Thyroid gland (tissue), 4 donors: ENCODE measurements at places on chromosomes 6 and 20.

DNA sequence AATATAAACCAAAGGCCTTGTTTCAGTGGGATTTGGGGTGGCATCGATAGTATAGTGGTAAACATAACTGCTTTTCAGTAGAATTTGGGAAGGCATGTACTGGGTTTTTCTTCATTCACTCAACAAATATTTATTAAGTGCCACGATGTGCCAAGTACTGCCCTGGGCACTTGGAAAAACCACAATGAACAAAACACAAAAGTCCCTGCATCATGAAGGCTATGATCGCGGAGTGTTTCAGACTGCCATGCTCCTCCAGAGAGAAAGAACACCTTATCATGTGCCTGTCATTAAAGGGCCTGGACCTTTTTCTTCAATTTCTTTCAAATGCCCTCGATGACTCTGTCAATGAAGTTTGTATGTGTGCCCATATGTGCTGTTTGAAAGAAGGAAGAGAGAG lies 59.2 kb upstream of the CEP85L start:
- DNase-seq = no peak

- no peak for DNase-seq
Observed at GRCh38 chr20:60006261-60006660, 48.0 kb downstream of the CDH26 start.

GRCh38 chr6:34005901-34006531 lies 139.9 kb downstream of the GRM4 start:
- DNase-seq = no peak

- peak; percentile 35 for DNase-seq
Observed at GRCh38 chr6:159756508-159756907, 5.3 kb upstream of the ACAT2 start.

DNA sequence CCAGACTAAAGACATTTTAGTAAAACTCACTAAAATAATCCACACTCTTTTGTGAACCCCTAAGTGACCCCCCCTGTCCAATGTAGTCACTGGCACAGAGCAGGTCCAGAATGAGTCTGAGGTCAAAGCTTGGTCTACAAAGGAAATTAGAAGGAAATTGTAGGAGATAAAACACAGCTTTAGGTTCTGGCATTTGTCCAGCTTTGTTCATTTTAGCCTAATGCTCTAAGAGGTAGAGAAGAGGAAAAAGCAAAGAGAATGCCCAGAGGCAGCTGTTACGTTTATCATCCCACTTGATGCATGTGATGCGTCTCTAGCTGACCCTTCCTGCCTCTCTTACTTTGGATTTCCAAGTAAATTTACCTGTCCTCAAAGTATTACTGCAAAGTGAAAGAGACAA lies 62.5 kb downstream of the CNKSR3 start:
- DNase-seq = no peak

GRCh38 chr6:5706124-5707033 lies 300.3 kb downstream of the NRN1 start:
- no peak for DNase-seq

DNA sequence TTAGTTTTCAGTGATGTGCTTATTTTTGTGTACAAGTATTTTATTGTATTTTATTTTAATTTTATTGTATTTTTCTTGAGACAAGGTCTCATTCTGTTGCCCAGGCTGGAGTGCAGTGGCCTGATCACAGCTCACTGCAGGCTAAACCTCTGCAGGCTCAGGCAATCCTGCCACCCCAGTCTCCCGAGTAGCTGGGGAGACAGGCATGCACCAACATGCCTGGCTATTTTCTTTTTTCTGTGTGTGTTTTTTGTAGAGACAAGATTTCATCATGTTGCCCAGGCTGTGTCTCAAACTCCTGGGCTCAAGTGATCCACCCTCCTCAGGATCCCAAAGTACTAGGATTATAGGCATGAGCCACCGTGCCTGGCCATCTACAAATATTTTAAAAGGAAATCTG lies 146.3 kb downstream of the MANEA start:
- DNase-seq = no peak

DNA sequence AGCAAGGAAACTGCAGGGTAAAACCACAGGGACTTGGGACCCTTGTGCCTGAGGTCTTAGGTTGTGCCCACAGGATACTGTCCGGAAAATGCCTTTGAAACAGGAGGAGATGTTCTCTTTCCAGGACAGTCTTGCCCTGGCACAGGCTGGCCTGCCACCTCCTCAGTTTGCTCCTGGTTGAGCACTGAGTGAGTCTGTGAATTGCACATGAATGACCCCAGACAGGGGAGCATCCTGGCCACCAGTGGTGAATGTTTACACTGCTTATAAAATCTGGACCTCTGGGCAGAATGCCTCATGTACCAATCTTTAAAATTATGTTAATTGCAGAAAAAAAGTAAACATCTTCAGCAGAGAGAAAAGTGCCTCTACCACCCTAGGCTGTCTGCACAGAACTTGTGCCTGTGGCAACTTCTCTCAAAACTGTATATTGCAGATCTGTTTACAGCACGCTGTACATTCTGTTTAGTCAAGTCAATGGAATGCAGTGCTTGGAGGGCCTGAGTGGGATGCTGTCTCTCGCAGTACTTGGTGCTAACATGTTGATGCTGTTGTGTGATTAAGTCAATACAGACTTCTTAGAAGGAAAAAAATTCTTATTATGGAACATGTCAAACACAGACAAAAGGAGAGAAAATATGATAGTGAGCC lies 242.1 kb downstream of the SOD2 start:
- no peak for DNase-seq

DNA sequence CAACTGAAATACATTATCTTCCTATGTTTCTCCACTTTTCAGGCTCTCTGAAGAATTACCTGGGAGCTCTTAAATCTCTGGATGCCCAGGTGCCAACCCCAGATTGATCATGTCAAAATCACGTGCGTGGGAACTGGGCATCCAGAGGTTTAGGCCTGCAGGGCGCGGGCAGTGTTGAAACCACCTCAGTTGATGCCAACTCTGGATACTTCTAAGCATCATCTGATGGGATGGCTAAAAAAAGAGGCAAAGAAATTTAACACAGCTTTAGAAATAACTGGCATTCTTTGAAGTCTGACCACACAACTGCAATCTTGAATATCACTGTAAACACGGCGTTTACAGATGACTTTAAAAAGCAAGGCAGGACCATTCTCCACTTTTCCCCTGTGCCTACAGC lies 41.9 kb downstream of the PTGIS start:
- no peak for DNase-seq

DNA sequence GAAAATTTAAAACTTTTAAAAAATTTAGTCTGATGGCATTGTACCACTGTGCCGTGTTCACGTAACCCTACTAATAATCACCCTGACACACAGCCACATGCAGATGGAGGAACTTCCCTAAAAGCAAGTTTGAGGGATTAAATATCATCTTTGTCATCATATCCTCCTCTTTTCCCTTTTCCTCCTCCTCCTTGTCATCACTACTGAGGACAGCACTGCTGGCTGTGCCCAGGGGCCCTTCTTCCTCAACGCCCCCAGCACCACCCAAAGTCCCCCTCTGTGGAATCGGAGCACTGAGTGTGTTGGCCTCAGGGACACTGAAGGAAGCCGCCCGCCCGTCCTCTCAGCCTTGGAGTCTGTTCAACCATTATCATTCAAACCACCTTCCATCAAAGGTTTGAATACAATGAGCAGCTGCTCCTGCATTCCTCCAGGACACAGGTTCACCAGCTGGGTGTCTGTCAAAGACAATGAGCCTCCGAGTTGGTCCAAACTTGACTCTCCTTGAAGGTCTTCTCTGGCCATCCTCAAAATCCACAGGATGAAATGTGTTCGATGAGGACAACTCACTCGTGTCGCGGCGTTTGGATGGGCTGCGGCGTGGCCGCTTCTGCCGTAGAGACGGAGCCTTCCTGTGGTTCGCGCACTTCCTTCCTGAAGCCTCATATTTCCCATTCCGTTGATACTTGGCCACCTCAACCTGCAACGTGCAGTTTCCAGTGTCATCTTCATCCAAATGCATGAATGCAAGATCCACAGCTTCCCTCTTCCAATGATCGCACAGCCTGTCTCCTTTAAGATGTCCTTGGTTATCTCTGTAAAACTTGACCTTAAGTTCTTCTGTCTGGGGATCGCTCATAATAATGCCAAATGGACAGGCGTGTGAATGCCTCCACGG lies 23.3 kb downstream of the NQO2 start:
- DNase-seq = no peak

DNA sequence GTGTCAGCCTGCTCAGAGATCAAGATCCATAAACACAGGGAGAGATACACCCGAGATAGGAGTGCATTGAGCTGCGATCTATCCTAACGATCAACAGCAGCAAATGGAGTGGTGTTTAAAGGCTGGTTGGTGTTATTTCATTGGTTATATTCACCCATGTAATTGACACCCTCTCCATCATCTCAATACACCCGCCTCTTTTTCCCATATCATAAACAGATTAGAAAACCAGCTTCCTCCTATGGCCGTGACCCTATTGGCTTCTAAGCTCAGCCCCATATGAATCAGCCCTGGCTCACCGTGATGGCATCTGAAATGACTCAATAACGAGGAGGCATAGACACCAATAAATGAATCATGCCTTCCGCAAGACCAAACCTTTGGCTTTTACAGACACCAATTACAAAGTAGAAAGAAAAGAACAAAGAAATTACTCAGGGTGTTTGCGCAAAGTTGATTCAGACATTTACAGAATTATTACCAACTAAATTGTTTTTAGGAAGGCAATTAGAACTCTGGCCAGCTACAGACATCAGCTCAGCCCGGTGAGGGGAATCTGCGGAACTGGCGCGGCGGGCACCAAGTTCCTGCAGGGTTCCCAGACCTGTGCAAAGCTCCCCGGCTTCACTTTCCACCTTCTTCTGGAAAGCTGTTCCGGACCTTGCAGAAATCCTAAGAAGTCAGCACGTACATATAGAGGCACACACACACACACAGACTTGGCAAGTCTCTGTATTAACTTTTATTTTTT lies 11.5 kb downstream of the PMEPA1 start:
- no peak for DNase-seq

DNA sequence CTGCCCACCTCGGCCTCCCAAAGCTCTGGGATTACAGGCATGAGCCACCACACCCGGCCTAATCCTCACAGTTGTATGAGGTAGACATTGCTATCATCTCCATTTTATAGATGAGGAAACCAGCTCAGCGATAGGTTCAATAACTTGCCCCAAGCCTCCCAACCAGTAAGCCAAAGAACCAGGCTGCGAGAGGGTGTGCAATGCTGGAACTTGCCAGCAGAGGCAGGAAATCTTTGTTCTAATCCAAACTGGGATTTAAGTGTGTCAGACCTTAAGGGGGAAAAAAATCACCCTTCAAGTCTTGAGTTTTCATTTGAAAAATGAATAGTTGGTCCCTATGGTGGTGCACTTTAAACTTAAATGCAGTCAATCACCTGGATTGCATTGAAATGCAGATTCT lies 20.1 kb upstream of the RNGTT start:
- DNase-seq = no peak

GRCh38 chr20:362271-363254 lies 15.7 kb downstream of the NRSN2 start:
- peak; percentile 96 for DNase-seq

GRCh38 chr6:135798751-135799515 lies 52.6 kb upstream of the PDE7B start:
- no peak for DNase-seq

DNA sequence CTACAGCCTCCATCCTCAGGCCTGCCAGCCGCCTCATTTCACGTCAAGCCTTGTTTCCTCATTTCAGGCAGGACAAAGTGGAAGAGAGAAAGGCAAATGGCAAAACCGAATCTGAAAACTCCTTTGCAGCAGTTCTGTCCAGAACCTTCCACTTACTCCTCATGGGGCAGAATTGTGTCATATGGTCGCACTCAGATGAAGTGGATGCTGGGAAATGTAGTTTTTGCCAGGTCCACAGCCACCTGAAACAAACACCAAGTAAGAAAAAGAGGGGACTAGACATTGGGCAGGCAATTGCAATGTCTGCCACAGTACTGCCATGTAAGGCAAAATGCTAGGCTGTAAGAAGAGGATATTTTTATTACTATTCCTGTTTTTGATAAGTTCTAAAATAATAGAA lies 44.9 kb downstream of the ISM1 start:
- DNase-seq = no peak

- DNase-seq = no peak
Observed at GRCh38 chr20:63775096-63775978, 35.8 kb downstream of the SLC2A4RG start.

- no peak for DNase-seq
Observed at GRCh38 chr6:131924881-131925474, 26.2 kb downstream of the CCN2 start.

DNA sequence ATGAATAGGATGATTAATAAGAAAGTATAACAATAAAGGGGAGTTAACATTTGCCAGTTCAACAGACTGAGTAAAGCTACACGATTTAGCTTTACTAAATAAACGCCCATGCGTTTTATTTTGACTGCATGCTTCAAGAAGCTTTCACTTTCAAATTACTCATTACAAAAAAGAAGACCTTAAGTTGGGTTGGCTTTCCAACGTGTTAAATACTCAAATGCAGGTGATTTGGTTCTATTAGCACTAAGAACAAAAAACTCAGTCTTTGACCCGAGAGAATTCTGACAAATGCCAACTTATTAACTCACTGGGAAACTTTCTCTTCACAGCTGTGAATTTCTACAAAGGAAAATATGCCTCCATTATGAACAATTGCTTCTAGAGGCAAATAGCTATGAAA lies 24.8 kb downstream of the RNF146 start:
- DNase-seq = no peak

- no peak for DNase-seq
Observed at GRCh38 chr20:33796907-33797544, 14.1 kb upstream of the CHMP4B start.

GRCh38 chr6:38813041-38813823 lies 98.1 kb downstream of the DNAH8 start:
- no peak for DNase-seq

DNA sequence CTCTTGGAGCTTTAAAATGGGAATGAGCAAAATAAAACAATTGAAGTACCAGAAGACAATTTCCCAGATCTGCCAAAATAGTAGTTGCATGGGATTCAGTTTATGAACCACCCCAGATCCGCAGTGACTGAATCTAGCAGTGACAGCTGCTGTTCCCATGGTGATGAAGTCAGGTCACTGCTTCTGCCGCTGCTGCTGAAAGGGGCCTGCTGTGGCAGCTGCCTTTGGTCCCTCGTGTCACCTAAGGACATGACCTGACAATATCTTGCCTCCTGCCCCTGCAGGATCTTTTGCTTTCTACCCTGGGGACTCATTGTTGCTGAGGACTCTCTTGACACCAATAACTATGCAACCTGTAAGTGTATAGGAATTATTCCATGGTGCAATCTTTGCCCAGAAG lies 34.3 kb upstream of the OGFRL1 start:
- no peak for DNase-seq

DNA sequence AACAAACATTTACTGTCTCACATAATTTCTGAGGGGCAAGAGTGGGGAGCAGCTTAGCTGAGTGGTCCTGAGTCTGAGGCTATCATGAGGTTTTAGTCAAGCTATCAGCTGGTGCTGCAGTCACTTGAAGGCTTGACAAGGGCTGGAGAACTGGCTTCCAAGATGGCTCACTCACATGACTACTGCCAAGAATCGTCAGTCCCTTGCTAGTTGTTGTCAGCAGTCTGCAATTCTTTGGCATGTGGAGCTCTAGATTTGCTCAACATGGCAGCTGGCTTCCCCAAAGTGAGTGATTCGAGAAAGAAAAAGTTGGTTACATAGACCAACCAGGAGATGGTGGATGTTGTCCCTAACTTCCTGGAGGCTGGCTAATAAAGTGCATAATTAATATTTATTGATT lies 2.8 kb upstream of the LRRC1 start:
- DNase-seq = no peak
